ENCODE measurements at places on chromosomes 3 and 15.
A peak's percentile ranks its signal among the peaks of the same experiment; 100 is the strongest.

DNA sequence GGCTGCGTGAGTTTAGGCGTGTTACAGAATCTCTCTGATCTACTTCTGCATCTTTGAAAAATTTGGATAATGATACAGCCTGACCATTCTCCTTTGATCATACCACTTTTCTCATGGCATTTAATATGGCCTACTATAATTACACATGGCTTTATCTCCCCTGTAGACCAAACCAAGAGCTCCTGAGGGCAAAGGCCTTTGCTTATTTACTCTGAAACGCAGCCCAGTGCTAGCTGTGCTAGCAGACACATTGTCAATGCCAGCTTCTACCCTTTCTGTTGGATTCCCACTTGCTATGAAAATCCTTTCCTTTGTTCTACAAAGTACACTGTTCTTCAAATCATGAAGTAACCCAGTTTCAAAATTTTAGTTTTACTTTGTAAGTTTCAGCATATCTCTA lies 16.5 kb upstream of the VGLL4 start:
- no peak for DNase-seq

GRCh38 chr15:88288206-88288605 lies 31.7 kb upstream of the NTRK3 start:
- DNase-seq: no peak

- DNase-seq: no peak
Measured at GRCh38 chr3:11168881-11169805, 14.8 kb downstream of the HRH1 start.

- DNase-seq: no peak
Measured at GRCh38 chr3:75171630-75172230, 492.4 kb upstream of the FRG2C start.

- DNase-seq: no peak
Measured at GRCh38 chr3:114565216-114565615, 271.4 kb downstream of the TIGIT start.

GRCh38 chr15:84983294-84983693 lies 1.6 kb downstream of the PDE8A start:
- DNase-seq: no peak

- DNase-seq: no peak
Measured at GRCh38 chr15:94930441-94930840, 699.1 kb downstream of the MCTP2 start.

DNA sequence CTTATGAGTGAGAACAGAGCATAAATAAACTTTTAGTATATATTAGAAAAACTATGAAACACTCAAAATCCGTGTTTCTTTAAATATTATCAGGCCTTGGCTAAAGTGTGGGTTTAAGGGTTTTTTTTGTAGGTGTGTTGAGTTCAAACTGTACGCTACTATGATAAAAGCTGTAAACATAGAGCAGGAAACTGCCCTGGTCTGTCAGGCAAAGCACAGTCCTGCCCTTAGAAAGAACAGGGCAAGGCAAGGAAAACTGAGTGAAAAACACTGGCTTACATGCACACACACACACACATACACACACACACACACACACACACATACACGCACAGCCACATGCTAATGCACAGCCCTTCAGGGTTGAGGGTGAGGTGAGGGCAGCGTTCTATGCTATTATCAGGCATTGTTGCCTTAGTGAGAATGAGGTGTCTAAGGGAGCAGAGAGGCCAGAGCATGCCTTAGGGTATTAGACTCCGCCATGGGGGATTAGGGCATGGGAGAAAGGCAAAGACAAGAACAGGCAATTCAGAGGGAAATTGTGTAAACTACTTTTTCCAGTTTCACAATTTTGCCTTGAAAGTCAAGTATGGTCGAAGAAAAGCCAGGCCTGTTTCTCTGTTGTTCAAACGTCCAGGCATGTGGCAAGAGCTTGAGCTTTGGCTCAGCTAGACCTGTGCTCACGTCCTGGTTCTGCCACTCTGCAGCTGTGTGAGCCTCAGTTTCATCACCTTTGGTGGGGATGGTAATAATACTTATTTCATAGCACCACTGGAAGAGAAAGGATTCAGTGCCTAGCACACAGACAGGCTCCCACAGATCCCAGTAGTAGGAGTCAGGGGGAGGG lies 36.3 kb upstream of the TPM1 start:
- DNase-seq: no peak

GRCh38 chr3:112032098-112032731 lies 2.3 kb upstream of the TMPRSS7 start:
- no peak for DNase-seq

DNA sequence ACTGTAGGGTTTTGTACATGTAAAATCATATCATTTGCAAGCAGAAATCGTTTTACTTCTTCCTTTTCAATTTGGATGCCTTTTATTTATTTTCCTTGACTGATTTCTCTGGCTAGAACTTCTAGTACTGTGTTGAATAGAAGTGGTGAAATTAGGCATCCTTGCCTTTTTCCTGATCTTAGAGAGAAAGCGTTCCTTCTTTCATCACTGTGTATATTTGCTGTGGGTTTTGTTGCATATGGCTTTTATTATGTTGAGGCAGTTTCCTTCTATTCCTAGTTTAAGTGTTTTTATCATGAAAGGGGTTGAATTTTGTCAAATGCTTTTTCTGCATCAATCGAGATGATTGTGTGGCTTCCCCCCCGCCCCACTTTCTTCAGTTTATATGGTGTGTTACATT lies 140.9 kb downstream of the ATG7 start:
- DNase-seq: no peak

DNA sequence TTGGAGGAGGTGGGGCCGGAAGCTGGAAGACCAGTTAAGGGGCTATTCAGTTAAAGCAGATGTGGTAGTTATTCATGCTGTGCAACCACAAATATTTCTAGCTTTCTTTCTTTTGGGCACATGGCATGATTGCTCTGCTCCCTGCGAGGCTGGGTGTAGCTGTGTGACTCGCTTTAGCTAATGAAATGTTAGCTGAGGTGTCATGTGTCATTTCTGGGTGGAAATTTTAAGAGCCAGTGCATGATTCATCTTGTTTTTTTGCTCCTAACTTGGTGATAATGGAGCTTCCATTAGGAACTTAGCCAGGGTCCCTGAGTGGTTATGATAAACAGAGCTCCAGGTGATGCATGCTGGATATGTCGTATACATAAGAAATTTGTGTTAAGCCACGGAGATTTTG lies 300.6 kb downstream of the SATB1 start:
- DNase-seq: no peak

GRCh38 chr3:150762662-150763121 lies 277 bp downstream of the SIAH2 start:
- no peak for DNase-seq

DNA sequence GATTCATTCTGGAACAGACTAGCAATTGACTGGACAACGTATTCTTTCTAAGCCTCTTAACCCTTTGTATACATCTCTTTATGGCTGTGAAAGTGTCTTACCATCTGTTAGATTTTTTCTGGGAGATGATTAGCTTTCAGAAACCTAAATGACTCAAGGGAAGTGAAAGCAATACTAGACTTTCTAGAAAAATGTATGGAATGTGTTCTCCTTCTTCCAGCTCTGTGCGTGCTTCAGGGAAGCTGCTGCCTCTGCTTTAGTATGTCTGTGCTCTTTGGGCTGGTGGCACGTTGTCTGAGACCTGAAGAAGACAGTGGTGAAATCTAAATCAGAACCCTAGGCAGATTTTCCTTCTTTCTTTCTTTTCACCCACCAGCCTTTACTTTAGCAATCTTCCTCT lies 89.5 kb downstream of the ITPR1 start:
- no peak for DNase-seq

DNA sequence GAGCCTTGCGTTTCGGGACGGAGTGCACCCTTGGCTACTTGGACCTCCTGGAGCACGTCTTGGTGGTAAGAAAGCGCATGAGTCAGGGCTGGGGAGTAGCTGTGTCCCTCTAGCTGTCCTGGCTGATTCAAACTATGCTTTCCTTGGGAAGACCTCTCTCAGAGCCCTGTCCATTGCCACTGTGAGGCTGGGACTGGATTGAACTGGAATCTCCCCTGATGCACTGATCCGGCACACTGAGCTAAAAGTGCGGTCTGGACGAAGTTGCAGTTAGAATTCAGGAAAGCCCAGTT lies 232.6 kb upstream of the TPM1 start:
- DNase-seq: no peak

DNA sequence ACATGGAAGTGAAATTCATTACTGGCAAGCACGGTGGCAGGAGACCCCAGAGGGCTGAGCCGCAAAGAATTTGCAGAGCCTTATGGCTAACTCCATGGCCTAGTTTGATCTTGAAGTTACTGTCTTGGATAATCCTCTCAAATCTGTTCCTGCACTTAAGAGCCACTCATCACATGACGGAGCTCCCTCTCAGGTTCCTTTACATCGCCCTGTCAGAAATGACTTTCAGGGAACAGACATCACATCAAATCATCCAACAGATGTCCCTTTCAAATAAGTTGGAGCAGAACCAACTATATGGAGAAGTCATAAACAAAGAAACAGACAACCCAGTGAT lies 328.8 kb upstream of the THBS1 start:
- no peak for DNase-seq

DNA sequence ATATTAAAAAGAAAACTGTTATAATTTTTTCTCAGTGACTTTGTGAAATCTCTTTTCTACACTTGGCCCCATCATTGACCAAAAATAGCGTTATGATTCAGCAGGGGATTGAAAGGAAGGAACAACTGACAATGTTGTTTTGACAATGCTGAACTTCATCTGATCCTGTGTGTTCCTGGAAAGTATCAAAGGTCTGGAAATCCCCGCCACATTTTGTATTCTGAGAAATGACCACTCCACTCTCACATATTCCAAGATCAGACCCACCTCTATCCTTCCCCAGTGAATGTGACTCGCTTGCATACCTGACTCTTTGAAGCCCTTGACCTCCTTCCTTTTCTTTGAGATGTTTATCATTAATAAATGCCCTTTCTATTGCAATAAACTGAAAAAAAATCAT lies 9.7 kb upstream of the RIOX2 start:
- DNase-seq: peak; percentile 31

DNA sequence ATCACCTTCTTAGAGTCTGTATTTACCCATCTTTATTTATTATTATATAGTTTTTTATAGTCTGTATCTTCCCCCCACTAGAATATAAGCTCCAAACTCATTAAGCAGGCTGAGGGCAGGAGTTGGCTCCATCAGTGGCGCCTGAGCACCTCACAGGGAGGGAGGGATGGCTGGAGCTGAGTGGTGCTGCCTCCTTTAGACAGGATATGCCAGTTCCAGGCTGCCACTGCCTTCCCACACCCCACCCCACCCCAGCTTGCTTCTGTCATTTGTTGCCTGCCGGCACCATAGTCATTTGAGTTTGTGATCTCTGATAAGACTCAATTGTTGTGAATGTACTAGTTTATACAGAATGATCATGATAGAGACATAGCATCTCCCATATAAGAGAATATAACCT lies 85.5 kb downstream of the KLHL25 start:
- DNase-seq: no peak

DNA sequence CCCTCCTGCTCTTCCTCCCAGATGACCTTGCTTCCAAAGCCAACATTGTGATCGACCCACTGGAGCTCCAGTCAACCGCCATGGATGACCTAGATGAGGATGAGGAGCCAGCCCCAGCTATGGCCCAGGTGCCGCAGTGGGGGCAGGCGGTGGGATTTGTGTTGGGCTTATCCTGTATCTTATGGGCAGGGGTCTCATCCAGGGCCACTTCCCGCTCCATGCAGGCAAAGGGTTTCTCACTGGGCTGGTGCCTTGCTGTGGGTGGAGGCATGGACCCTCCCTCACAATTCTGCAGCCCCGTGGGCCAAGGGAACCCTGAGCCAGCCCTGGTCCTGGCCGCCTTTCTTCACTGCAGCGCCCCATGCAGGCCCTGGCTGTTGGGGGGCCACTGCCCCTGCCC lies 14.9 kb downstream of the AMIGO3 start:
- no peak for DNase-seq

GRCh38 chr3:112083239-112083638 lies 3.0 kb upstream of the C3orf52 start:
- no peak for DNase-seq

DNA sequence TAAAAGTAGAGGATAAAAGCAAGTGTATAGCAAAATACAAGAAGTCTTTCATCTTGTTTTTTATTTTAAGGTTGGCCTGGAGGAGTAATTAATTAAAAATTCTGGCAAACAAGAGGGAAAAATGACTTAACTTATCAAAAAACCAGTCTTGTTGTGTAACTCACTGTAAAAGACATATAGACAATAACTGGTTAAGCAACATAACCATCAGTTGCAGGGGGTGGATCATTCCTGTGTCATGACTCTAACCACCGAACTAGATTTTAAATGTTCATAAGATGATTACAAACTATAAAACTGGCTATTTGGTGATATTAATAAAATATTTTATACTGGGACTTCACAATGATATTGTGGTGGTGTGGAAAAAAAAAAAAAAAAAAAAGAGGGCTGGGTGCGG lies 130.6 kb downstream of the STAG1 start:
- no peak for DNase-seq

- no peak for DNase-seq
Measured at GRCh38 chr3:109874896-109875708, 537.8 kb upstream of the DPPA4 start.

DNA sequence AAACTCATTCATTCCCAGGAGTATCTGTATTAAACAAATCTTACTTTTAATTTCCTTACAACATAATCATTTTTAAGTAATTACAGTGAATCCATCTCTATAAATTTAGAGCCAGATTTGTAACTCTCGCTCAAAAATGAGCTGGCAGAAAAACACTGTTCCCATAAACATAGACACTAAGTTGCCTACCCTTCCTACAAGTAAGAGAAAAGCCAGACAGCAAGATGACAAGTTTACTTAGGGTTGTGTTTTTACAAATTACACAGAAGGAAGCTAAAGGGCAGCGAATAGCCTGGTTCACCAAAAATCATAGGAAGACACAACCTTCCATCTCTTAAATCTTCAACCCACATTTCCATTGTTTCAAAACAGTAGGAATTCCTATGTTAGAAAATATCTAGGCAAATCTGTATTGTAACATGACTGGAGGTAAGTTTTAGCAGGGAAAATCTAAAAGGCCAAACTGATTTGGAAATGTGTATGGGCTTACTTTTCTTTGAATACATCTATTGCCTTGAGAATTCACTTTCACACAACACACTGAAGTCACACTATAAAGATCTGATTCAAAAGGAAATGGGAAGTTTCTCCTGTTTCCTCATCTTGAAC lies 21.7 kb downstream of the HERC1 start:
- no peak for DNase-seq

DNA sequence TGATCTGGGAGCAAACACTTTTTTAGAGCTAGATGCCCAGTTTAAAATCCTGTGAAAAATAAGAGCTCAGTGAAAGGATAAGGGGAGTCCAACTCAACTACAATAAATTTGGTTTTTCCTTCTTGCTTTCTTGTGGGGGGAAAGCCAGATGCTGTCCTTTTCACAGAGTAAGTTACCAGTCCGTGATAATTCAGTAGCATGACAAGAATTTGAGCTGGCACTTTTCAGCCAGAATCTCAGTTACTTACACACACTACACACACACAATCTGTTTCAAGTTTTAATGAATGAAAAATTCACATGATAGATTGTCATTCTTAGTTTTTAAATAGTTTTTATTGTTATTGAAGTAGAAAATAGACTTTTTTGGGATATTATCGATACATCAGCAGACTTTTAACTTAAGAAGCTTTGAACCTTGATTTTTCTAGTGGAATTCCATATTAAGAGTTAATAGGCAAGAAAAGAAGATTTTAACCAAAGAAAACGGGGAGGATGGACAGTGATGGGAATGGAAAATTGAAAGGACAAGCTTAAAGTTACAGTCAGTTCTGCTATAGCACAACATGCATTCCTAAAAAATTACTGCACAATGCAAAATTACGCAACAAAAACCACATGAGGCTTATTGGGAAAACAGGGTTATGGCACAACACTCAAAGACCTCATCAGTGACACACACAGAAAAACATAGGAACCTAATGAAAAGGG lies 47.0 kb downstream of the PSMD6 start:
- DNase-seq: no peak

- DNase-seq: no peak
Measured at GRCh38 chr15:81291916-81292522, 31.9 kb downstream of the STARD5 start.
